ENCODE measurements at places on chromosomes 4 and X. TPM values are rescaled to one million over a fixed set of nuclear protein-coding genes. Genes with fewer than 3 reads are reported as not detected.

GRCh38 chr4:159941076-159941475 is 838.2 kb downstream of the RAPGEF2 start:
- no peak for DNase-seq

DNA sequence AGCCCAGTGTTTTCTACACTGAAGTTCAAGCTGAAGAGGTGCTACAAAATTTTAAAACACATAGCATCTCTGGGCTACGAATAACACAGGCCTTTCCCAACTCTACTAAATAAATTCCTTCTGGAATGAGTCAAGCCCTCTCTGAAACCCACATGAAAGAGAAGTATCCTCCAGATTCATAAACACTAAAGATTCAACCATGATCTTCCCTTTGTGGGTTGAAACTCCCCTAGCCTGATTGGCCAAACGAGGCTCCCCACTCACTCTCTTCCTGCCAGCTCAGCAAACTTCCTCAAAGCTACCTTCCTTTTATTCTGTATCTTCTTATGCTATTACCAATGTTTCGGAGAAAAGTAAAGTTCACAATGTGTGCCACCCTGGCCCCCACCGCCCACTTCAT is 95.4 kb downstream of the NKX6-1 start:
- no peak for DNase-seq

- no peak for DNase-seq
Observed at GRCh38 chr4:113293043-113293560, 243.6 kb downstream of the ANK2 start.

KLF8 gene
- 0.13 TPM for total RNA-seq

Data from Panc1 (cell line).